NCI-H187 treated with DMSO at 0.1 percent for 48 hours (cell line): ENCODE measurements at places on chromosomes 6 and 20.

GRCh38 chr20:53901064-53901463 is 169.3 kb downstream of the BCAS1 start:
- DNase-seq = no peak

- DNase-seq = no peak
Measured at GRCh38 chr6:118881440-118882313, 12.3 kb upstream of the ASF1A start.

DNA sequence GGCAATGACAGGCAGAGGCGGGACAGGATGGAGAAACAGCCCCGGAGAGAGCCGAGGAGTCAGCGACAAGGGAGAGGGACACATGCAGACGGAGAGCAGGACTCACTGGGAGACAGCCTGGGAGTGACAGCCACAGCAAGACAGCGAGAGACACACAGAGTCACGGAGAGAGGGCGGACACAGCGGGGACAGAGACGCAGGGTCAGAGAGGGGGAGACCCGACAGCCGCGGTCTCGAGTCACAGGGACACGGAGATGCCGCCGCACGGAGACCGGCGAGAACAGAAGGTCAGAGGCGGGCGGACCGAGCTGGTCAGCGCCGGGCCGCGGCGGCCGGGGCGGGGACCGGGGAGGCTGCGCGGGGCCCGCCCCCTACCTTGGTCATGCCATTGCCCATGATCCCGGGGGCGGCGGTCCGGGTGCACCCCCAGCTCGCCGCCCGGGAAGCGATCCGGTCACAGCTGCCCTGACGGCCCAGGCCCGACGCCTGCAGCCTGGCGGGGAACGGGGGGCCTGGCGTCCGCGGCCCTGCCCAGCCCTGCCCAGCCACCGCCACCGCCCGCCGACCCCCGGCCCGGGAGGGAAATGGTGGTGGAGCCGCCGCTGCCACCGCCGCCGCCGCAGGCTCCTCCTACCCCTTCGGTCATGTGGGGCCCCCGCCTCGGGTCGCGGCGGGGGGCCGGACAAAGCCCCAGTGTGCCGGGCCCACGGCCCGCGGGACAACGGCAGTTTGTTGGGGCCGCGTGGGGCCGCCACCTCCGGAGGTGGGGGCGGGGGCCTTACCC is at the start of the genes DUSP15 and TTLL9:
DUSP15 (minus strand) TSS at position 586 of the 784 bp plus-strand sequence; CDS start at position 396, 190 bp downstream.
TTLL9 (plus strand) TSS at position 693 of the 784 bp plus-strand sequence. CDS start 493 bp downstream, outside the sequence.
- DNase-seq = no peak

GRCh38 chr20:10278412-10278811 is 59.8 kb downstream of the SNAP25 start:
- no peak for DNase-seq

DNA sequence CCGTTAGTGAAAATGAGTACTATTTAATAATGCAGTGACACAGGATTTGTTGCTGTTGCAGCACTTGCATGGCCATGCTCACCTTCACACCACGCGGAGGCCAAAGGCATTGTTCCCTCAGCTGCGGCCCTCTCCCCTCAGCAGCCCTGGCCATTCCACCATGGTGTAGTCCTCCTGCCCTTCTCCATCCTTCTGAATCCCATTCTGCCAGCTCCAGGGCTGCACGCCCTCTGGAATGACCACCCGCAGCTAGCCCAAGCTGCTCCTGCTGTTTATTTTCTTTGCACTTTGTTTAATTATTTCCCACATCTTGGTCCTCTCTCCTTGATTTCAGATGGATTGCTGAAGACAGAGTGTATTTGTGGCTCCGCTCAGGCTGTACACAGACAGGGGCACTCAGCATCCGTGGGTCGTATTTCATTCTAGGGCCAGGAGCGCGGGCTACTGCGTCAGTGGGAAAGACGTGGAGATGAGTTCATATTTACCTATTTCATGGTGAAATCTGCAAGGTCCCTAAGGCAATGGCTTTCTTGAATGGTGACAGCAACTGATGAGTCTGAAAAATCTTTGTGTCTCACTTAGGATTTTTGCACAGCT is 81.4 kb upstream of the DUSP22 start:
- DNase-seq = no peak

- no peak for DNase-seq
Measured at GRCh38 chr20:48158014-48158413, 372.7 kb upstream of the SULF2 start.
